ENCODE measurements at places on chromosomes 2 and 18.
A peak's percentile ranks its signal among the peaks of the same experiment; 100 is the strongest.

GRCh38 chr2:190964170-190964795 lies 49.7 kb downstream of the STAT1 start:
- no peak for DNase-seq

GRCh38 chr2:224022486-224022885 lies 16.6 kb downstream of the SERPINE2 start:
- DNase-seq = no peak

DNA sequence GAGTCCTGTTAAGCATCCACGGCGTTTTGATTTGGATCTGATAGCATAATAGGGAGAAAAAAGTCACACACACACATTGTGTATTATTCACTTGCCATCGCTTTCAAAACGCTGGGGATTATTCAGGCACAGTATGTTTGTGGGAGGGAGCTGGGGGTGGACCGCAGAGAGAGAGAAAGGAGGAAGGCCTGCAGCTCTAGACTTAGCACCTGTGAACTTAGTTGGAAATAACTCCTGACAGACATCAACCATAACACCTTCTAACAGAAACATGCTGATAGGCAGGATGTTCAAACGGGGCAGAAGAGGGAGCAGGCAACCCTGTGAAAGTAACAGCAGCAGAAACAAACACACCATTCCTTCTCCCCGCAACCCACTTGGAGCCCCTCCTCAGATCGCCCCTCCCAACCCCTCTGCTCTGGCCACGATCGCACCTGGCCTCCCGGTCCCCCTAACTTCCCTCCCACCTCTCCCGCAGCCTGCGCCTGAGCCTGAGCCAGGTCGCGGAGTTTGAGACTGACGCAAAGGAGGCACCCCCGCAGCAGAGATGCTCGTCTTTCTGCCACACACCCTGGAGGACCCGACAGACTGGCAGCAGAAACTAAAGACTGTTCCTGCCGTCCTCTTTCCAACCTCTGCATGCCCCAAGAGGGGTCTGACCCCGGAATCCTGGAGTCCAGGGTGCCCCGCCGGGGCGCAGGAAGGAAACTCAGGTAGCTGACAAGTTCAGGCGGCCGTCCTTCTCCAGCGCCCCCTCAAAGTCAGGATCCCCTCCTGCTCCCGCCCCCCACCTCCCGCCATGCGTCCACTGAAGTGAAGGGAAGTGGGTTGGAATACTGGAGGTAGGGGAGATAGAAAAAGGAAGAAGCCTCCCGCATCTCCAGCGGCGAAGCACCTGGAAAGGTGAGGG lies 738 bp downstream of the CHST9 start:
- no peak for DNase-seq

DNA sequence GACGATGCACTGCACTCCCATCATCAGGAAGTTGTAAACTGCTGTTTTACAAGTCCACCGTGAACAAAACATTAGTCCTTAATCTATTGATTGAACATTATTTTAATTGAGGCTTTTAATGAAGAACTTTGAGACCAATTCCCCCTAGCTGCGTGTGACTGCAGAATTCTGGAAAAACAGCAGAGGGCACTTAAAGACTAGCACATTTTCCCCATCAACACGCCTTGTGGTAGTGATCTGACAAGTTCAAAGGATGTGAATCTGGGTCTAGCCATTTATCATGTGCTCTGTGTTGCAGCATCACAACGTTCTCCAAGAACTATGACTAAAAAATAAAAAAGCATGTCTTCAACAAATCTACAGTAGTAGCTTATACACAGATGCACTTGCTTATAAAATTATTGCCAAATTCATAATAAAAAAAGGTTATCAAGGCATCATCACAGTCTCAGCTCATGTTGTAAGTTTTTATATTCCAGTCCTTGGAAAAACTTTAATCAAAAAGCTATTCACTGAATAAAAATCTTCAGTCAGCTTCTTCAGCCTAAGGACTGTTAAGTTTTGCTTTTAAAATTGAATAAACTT lies 35.8 kb downstream of the SKOR2 start:
- peak; percentile 33 for DNase-seq

- DNase-seq = no peak
Measured at GRCh38 chr18:56083097-56083521, 495.1 kb upstream of the TCF4 start.

DNA sequence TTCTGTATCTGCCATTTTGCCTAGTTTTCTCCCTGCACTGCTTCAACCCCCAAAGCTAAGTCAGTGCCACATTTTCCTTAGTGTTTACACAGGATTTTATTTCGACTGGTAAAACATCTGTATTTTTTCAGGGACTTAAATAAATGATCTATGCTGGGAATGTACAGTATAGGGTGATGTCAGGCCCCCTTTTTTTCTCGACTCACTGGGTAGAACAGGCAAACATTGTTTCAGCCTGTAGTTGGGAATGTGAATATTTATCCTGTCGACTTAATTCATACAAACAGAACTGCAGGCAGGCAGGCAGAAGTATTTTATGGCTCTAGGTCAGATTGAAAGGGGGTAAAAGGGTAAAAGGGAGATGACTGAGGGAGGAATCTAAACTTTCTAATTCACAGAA lies 123.5 kb upstream of the ZFP36L2 start:
- no peak for DNase-seq
